ENCODE measurements at places on chromosomes 3 and 15. TPM values are rescaled to one million over a fixed set of nuclear protein-coding genes. Genes with fewer than 3 reads are reported as not detected.

Gene CCDC13
- total RNA-seq: 2.9 TPM

Gene TUSC2
- 25.9 TPM for total RNA-seq

Gene PARP15
- 2.9 TPM for total RNA-seq

Gene RTP1
- total RNA-seq: not detected

Gene TGM5
- total RNA-seq: 1.6 TPM

Gene NR1I2
- 0.98 TPM for total RNA-seq

Gene FOXB1
- not detected for total RNA-seq

DNA sequence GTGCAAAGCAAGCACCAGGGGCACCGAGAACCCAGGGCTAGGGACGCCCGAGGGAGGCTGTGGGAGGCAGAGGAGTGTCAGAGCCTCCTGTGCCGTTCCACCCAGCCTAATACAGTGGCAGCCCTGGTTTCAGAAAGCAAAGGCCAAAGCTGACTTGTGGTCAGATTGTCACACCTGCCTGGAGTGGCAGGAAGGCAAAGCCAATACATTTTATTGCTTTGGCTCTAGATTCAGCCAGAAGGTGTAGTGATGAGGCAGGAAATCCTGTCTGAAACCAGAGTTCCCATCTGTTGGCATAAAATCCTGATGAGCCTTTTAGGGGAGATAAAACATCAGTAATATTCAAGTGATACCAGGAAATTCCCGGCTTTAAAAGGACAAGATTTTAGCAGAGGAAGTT is 168.3 kb downstream of the SLCO3A1 start:
- no peak for DNase-seq

GRCh38 chr3:185335799-185336198 is 27.1 kb upstream of the MAP3K13 start:
- no peak for DNase-seq

GRCh38 chr3:175591375-175591774 is 732.2 kb downstream of the NAALADL2 start:
- DNase-seq: no peak

- no peak for DNase-seq
Measured at GRCh38 chr3:152960684-152961083, 125.8 kb downstream of the P2RY1 start.

GRCh38 chr3:4417449-4417848 is 49.6 kb downstream of the SUMF1 start:
- no peak for DNase-seq

- no peak for DNase-seq
Measured at GRCh38 chr15:32877252-32878019, 159.6 kb downstream of the GREM1 start.

- DNase-seq: no peak
Measured at GRCh38 chr15:63312286-63312685, 34.9 kb downstream of the APH1B start.

GRCh38 chr3:167030082-167030725 is 349.9 kb downstream of the ZBBX start:
- no peak for DNase-seq

GRCh38 chr15:38374556-38374955 is 79.4 kb upstream of the FAM98B start:
- no peak for DNase-seq

DNA sequence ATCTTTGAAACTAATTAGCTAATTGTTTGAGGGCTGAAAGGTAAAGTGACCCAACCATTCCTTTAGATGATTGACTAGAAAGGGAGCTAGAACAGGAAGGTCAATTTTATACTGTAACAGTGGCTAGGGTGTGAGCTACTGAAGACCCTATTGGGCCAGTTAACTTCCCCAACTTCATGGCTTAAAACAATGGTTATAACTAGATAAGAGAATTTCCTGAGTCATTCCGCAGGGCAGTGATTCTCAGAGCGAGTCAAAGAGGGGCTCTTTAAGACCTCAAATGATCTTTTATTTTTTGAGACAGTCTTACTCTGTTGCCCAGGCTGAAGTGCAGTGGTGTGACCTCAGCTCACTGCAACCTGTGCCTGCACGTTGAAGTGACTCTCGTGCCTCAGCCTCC is 33.7 kb upstream of the TTBK2 start:
- no peak for DNase-seq
